ELR (cell line): ENCODE measurements at places on chromosomes 11 and 22.

DNA sequence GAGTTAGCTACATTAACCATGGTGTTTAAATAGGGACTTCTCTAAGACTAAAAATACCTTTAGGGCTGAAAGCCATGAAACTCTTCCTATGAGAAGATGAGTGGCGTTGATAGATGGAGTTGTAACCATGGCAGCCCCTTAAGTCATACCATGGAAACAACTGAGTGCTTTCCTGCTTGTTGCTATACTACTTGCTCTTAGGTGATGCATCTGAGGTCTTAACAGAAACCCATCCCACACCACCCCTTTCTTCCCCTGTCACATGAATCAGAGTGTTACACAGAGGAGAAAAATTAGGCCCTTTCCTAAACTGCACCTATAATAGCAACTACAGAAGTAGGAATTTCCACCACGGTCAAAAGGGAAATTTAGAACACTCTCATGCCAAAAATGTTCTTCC is 64.3 kb upstream of the ZC3H12C start:
- DNase-seq: no peak

DNA sequence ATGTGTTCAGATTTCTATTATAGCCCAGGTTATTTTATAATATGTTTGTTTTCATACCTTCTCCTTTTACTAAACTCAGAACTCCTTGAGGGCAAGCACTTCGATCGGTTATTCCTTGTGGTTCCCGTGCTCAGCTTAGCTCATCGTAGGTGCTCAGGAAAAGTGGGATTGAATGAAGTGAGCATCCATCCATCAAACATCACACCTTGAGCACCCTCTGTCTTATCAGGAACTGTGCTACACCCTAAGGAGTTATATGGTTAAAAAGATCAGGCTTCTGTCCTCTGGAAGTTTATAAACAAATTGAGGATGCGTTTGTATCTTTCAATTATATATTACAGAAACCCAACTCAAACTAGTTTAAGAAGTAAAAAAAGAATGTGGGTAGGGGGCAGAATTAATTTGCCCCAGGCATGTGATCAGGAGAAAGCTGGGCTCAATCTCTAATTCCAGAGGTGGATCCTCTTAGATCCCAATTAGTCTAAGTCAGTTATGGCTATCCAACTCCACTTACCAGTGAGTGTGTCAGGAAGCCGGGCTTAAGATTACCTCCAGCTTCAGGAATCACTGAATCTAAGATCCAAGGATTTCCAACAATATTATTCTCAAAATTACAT is 59.9 kb upstream of the RRAS2 start:
- DNase-seq: peak; percentile 60

- peak; percentile 30 for DNase-seq
Measured at GRCh38 chr11:69172674-69173073, 16.9 kb downstream of the SMIM38 start.

- DNase-seq: no peak
Measured at GRCh38 chr22:46028106-46028991, 51.4 kb upstream of the WNT7B start.
